ENCODE measurements at places on chromosomes 6 and 20. TPM values are rescaled to one million over a fixed set of nuclear protein-coding genes. Genes with fewer than 3 reads are reported as not detected.
A peak's percentile ranks its signal among the peaks of the same experiment; 100 is the strongest.

The SLPI gene
- total RNA-seq = 0.40 TPM

The CST4 gene
- total RNA-seq = not detected

The TUBB1 gene
- total RNA-seq = not detected

DNA sequence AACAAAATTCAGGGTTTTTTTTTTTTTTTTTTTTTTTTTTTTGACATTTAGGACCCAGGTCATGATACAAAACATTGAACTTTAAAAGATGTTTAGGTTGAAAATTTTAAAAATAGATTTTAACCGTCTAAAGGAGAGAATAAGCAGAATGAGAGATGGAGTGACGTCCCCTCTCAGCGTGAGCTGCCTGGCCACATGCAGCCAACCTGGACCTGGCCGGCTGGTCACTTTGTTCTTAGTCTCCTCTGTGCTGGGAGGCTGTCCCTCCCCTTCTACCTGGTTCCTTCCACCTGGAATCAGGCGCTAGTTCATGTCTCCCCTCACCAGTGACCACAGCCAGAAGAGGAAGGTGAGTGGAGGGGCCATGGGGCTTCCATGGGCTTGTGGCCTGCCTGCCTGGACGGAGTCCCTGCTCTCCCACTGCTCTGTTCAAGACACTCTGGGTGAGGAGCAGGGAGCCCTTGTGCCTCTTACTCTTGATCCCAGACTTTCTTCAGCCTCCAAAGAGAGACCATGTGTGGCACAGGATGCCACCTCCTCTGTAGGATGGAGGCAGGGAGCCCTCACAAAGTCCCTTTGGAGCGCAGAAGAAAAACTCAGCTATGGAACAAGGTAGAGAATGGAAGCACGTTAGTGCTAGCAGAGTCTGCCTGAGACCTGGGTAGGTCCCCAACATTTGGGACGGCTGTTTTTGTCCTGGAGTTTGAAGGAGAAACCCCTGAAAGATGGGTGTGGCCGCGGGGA is 31.7 kb downstream of the IRF4 start:
- H3K4me1 ChIP-seq = peaks cover 24% of the 10 kb centered on the region
- peaks cover 12% of the 10 kb centered on the region for H3K36me3 ChIP-seq
- no peaks in the 10 kb centered on the region for H3K27me3 ChIP-seq
- DNase-seq = no peak
- H3K27ac ChIP-seq = no peak overlapping the region
- no peak overlapping the region for H3K4me3 ChIP-seq

The TGM3 gene
- not detected for total RNA-seq

DNA sequence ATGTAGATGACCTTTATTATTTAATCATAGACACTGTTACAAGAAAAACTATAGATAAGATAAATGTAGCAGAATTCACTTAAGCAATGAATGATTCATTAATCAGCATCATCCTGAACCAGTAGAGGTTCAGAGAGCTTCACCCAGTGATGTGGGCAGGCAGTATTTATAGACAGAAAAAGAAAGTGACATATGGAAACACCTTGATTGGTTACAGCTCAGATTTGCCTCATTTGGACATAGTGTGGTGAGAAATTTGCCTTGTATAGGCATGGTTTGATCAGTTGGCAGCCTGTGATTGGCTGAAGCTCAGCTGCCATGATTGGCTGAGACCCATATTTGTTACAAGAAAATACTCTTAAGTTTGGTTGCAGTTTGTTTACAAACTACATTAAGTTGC is 4.6 kb downstream of the C6orf58 start:
- peaks cover 6% of the 10 kb centered on the region for H3K4me1 ChIP-seq
- no peak for DNase-seq
- no peaks in the 10 kb centered on the region for H3K36me3 ChIP-seq
- H3K4me3 ChIP-seq = no peak overlapping the region
- H3K27me3 ChIP-seq = peaks cover 9% of the 10 kb centered on the region

GRCh38 chr6:7051780-7052442 is 55.9 kb upstream of the RREB1 start:
- H3K27me3 ChIP-seq = peaks cover 32% of the 10 kb centered on the region
- H3K4me1 ChIP-seq = peaks cover 5% of the 10 kb centered on the region
- H3K4me3 ChIP-seq = no peak overlapping the region
- no peaks in the 10 kb centered on the region for H3K36me3 ChIP-seq
- peak; percentile 33 for DNase-seq

GRCh38 chr20:2559279-2559626 is 22.9 kb downstream of the TMC2 start:
- H3K4me3 ChIP-seq = no peak overlapping the region
- DNase-seq = no peak
- H3K4me1 ChIP-seq = no peaks in the 10 kb centered on the region
- H3K27ac ChIP-seq = no peak overlapping the region
- peaks cover 49% of the 10 kb centered on the region for H3K27me3 ChIP-seq

DNA sequence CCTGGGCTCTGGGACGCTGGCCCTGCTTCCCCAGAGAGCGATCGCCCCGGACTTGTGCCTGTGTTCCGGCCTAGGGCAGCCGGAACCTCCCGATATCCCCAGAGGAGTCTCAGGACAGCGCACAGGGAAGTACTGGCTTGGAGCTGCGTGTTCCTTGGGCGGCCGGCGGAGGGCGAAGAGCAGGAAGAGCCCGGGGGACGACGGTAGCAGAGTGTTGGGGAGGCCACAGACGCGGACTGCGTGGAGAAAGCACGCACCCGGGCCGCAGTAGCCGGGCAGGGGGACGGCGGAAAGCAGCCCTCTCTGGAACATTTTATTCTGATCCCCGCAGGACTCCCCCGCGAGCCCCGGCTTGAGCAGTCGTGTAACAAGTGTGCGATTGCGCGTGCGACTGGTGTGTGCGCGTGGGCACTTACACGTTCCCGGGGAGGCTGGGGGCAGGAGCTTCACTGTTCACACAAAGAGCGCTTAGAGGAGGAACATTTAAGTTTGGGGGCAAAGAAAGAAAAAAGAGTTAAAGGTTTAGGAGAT is 36.1 kb downstream of the NCR2 start:
- peaks cover 32% of the 10 kb centered on the region for H3K4me1 ChIP-seq
- H3K4me3 ChIP-seq = peak overlapping the region; percentile 27
- DNase-seq = no peak
- peaks cover 76% of the 10 kb centered on the region for H3K27me3 ChIP-seq
- no peaks in the 10 kb centered on the region for H3K36me3 ChIP-seq

DNA sequence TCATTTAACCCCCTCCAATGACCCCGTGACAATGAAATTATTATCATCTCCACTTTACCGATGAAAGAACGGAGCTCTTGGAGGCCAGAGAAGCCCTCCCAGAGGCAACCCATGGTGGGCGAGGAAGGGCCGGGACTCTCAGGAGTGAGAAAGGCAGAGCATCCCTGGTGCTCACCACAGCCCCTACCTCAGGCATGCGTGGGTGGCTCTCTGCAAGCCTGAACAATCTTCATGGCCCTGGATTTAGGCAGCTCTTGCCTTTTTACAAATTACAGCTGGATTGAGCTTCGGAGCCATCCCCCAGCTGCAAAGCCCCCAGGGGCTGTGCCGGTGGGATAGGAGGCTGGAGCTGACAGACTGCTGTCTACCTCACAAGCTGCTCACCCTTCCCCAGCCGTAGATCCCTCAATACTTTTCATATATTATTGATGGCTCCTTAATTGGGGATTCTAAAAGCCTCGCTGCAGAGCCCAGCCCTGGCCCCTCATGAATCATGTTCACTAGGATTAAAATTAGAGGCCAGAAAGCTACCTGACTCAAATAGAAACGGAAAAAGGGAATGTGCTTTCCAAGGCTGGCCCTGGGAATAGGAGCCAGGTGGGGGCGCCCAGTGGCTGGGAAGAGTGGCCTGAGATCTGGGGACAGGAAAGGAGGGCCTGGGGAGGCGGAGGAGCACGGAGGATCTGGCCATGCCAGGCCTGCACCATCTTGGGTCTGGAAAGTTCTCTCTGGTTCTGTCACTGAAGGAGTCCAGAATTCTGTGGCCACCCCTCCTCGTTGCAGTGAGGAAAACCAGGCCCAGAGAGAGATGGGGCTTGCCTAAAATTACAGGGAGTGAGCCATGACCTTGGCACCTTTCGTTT is 29.1 kb downstream of the CPNE5 start:
- no peak overlapping the region for H3K27ac ChIP-seq
- H3K4me3 ChIP-seq = no peak overlapping the region
- H3K4me1 ChIP-seq = no peaks in the 10 kb centered on the region
- H3K27me3 ChIP-seq = peaks cover 17% of the 10 kb centered on the region
- H3K36me3 ChIP-seq = no peaks in the 10 kb centered on the region
- DNase-seq = no peak

GRCh38 chr6:166904101-166904746 is 52.1 kb downstream of the RNASET2 start:
- no peak overlapping the region for H3K4me3 ChIP-seq
- H3K36me3 ChIP-seq = no peaks in the 10 kb centered on the region
- no peaks in the 10 kb centered on the region for H3K27me3 ChIP-seq
- H3K4me1 ChIP-seq = peaks cover 23% of the 10 kb centered on the region

- peaks cover 4% of the 10 kb centered on the region for H3K27me3 ChIP-seq
- peak; percentile 46 for DNase-seq
- peak overlapping the region; percentile 67 for H3K27ac ChIP-seq
- H3K4me3 ChIP-seq = peak overlapping the region; percentile 73
- peaks cover 27% of the 10 kb centered on the region for H3K4me1 ChIP-seq
Measured at GRCh38 chr6:151690768-151691562, 116.5 kb upstream of the ESR1 start.

- peaks cover 23% of the 10 kb centered on the region for H3K27me3 ChIP-seq
- no peaks in the 10 kb centered on the region for H3K36me3 ChIP-seq
- H3K4me1 ChIP-seq = no peaks in the 10 kb centered on the region
- no peak within 1 kb of the TSS for H3K27ac ChIP-seq
- DNase-seq = peak; percentile 23
Measured at GRCh38 chr20:45629496-45630100, at the start of gene WFDC10A. WFDC10A (plus strand) TSS chr20:45629739; CDS start chr20:45629814, 75 bp downstream.

- no peak for DNase-seq
- H3K36me3 ChIP-seq = no peaks in the 10 kb centered on the region
- no peaks in the 10 kb centered on the region for H3K27me3 ChIP-seq
- H3K4me3 ChIP-seq = no peak overlapping the region
- no peaks in the 10 kb centered on the region for H3K4me1 ChIP-seq
Measured at GRCh38 chr20:12047838-12048432, 130.2 kb downstream of the BTBD3 start.

The FAM83C gene
- not detected for total RNA-seq

DNA sequence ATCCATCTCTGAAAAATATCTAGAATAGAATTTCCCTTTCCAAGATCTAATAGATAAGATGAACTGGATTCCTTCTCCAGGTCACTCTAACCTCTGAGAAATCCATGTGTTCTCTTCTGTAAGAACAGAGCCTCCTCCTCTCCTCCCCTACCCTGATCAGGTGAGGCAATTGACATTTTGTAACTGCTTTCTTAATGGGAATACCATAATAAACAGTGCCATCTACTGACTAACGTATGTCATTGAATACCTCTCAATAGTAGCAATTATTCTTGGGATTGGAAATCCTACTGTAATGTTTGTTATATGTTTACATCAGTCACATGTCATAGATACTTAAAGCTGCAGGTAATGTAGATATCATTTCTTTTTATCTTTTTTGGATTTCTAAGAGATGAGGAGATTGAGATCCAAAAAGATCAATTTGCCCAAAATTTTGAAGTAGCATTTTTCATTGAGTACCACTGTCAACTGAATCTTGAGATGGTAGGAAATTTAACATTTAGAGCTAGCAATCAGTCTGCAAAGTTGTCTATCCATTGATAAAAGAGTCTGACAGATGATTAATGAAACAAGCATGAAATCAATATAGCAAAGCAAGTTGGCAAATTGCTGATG is 365.8 kb upstream of the HSF2 start:
- H3K36me3 ChIP-seq = no peaks in the 10 kb centered on the region
- H3K4me1 ChIP-seq = no peaks in the 10 kb centered on the region
- no peak overlapping the region for H3K27ac ChIP-seq
- DNase-seq = no peak
- H3K27me3 ChIP-seq = no peaks in the 10 kb centered on the region

- H3K27me3 ChIP-seq = no peaks in the 10 kb centered on the region
- no peak overlapping the region for H3K4me3 ChIP-seq
- H3K4me1 ChIP-seq = no peaks in the 10 kb centered on the region
- H3K36me3 ChIP-seq = no peaks in the 10 kb centered on the region
Measured at GRCh38 chr6:152356016-152356415, 281.1 kb downstream of the SYNE1 start.

DNA sequence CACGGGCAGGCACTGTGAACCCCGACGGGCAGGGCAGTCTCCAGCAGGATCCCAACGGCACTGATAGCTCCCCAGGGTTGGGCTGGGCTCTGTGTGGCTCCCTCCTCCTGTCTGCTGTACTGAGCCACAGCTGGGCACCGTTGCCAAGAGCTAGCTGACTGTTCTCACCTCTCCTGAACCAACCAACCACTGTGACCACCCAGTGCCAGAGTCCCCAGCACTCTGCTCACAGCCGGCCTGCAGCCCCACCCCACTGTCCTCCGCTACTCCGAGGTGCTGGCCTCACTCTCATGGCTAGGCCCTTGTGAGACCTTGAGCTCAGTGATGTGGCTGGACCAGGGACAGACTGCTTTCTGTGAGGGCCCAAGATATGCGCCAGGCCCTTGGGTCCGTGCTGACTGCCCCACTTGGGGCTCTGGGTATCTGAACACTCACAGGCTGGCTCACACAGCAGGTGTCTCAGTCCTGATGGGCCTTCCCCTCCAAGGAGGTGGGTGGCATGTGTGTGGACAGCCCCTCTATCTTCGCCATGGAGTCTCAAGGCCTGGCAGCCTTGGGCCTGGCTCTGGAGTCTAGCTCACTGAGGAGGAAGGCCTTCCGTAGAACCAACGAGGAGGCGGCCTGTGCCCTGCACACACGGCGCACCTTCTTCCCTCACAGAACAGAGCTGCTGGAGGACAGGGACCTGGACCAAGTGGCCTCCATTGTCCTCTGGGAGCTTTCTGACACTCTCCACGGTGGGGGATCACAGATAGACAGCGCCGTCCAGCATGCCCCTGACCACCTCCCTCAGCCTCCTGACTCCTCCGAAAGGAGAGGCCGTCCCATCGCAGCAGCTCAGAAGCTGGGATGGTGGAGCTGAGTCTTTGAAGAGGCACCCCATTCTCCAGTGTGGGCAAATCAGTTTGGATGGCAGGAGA is 53.5 kb downstream of the TCP11 start:
- H3K4me1 ChIP-seq = no peaks in the 10 kb centered on the region
- H3K27me3 ChIP-seq = no peaks in the 10 kb centered on the region
- H3K4me3 ChIP-seq = no peak overlapping the region
- H3K36me3 ChIP-seq = no peaks in the 10 kb centered on the region
- peak; percentile 9 for DNase-seq

DNA sequence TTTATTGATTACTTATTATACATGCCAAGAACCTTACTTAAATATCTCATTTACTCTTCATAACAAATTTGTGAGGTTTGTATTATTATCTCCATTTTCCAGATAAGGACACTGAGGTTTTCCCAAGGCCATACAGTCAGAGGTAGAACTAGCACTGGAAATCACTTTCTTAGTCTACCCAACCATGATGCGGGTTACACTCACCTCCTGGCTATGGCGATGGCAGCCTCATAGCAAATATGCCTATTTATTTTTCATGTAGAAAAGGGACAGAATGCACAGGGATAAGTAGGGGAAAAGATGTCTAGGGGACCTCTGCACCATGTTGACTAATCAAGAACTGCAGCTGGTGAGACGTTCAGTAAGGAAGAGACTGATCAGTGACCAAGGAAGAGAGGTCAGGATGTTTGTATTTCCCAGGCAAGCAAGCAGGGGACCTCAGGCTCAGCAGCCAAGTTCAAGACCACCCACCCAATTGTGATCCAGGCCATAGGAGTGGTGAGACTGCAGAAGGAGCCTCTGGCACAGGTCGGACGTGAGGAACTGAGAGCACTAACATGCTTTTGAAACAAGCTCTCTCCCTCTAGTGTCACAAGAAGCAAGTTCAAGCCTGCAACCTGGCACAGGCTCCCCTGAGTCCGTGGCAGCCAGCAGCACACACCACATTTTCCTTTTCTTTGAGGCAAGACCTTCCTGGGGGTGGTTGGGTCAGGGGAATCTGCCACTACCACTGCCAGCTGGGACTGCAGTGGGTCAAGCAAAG is 97.8 kb downstream of the GMPR start:
- no peaks in the 10 kb centered on the region for H3K27me3 ChIP-seq
- H3K4me1 ChIP-seq = peaks cover 3% of the 10 kb centered on the region
- no peak for DNase-seq
- H3K4me3 ChIP-seq = no peak overlapping the region
- H3K36me3 ChIP-seq = peaks cover 3% of the 10 kb centered on the region

The PRR18 gene
- total RNA-seq = not detected

The RGS17 gene
- total RNA-seq = 0.10 TPM
